ENCODE measurements at places on chromosomes 16 and 17.

DNA sequence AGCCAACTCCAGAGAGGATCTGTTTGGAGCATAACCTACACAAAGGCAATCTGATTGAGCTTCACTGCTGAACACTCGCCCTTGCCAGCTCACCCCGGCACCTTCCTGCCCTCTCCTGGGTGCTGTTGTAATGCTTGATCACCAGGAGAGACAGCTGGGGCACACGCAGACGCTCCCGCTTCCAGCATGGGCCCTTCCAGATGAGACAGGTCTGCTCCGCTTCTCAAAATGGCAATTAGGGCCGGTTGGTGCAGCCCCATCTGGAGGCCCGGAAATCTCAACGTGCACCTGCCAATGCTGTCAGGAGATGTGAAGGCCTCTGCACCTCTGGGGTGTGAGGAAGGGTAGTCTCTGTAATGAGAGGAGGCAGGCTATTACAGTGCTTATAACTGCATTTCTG, 206.1 kb downstream of the ABCC12 start:
- DNase-seq = no peak

- no peak for DNase-seq
Observed at GRCh38 chr17:76594690-76595089, 9.0 kb upstream of the ST6GALNAC2 start.

- no peak for DNase-seq
Observed at GRCh38 chr17:80092959-80093358, 8.4 kb upstream of the GAA start.

DNA sequence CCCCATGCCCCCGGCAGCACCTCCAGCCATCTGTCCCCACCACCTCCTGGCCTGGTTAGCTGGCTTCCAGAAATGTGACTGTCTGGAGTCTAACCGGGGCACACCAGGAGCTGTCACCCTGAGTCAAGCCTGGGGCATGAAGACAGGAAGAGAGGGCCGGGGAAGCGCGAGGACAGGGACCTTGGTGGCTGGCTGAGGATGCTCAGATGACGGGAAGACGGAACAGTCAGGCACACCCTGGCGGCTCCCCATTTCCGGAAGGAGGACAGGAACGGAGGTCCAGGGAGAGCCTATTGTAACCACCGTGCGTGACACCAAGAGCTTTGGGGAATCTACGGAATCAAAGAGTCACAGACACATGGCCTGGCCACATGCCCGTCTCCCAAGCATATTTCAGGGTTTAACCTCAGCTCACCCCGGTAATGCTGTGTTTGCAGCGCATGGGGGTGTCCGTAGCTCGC, 51.7 kb downstream of the SDK2 start:
- DNase-seq = no peak

GRCh38 chr17:17107891-17108431, 65.7 kb downstream of the MPRIP start:
- no peak for DNase-seq

DNA sequence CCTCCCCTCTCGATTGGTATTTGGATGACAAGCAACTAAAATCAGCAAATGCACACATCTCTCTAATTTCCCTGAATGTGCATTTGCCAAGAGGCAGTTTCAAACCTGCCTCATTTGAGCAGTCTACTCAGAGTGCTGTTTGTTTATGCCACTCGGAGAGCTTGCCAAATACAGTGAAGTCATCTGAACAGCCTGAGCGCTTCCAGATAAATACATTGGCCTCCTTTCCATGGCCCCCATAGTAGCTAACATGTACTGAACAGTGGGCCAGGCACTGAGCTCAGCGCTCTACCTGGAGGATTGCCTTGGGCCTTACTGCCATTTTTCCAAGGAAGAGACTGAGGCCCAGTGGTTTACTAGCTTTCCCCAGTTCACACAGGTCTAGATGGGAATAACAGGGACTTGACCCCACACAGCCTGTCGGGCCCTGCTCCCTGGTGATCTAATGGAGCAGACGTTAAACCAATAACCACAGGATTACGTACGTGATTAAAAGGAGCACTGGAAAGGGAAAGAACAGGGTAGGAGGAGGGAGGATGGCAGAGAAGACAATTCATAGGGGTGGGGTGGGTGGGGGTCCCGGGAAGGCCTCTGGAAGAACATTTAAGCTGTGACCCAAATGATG, 18.7 kb upstream of the ANKRD40CL start:
- DNase-seq = no peak

GRCh38 chr17:34765291-34765690, 185.9 kb downstream of the TMEM132E start:
- no peak for DNase-seq

DNA sequence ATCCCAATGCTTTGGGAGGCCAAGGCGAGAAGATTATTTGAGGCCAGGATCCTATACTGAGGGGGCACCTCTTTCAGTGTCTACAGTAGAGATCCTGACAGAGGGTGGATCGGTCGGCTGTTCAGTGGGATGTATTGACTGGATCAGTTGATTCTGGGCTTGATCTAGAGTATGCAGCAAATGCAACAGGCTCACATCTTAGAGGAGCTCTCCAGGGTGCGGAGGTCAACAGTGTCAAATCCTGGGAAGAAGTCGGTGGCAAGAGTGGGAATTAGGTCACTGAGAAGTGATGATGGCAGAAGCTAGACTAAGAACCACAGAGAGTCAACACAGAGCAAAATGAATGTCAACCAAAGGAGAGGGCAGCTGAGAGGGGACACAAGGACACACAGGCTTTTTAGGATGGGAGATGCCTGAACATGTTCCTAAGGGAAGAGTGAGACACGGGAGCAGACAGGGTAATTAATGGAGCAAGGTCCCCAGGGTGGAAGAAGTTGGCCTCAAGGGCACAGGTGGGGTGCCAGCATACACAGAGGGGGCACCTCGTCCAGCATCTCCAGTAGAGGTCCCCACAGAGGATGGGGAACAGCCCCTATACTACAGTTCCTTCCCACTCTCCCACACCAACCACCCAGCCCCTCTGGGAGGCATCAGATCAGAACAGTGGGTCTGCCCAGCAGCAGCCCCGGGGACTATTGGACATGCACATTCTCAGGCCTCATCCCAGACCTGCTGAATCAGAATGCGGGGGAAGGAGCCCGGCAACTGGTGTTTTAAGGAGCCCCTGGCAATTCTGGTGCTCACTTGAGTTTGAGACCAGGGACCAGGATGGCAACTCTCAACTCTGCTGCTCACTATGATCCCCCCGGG, 10.0 kb upstream of the CYTH1 start:
- DNase-seq = no peak

GRCh38 chr17:5527601-5528250, 41.4 kb downstream of the MIS12 start:
- DNase-seq = no peak

GRCh38 chr17:64689106-64689505, 27.0 kb upstream of the SMURF2 start:
- DNase-seq = no peak

DNA sequence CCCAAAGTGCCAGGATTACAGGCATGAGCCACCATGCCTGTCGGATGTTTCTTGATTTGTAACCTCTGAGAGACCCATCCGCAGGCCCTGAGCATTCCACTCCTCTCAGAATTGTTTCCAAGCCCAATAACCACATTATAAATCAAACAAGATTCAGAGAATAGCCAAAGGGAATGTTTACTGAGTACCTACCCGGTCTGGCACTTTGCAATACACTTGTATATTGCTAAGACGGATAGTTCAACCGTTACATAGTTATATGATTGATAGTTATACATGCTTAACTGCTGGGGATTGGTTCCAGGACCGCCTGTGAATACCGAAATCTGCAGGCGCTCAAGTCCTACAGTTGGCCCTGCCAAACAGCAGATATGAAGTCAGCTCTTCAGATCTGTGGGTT, 3.0 kb upstream of the KAT8 start:
- no peak for DNase-seq

DNA sequence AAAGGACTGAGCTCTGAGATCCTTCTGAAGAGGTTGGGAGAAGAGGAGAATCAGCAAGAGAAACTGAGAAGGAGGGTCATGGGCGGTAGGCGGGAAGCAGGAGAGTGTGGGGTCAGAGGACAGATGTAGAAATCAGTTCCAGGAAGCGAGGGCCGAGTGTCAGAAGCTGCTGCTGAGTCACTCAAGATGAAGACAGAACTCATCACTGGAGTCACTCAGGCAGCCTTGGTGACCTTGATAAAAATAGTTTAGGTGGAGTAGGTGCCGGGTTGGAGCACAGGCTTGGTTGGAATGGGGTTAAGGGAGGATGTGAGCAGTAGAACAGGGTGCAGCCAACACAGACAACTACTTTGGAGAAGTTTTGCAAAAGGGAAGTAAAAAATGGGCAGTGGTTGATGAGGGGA, 6.1 kb upstream of the ITGAM start:
- no peak for DNase-seq

GRCh38 chr16:71635632-71636031, 9.6 kb downstream of the MARVELD3 start:
- DNase-seq = no peak

GRCh38 chr16:51085271-51085670, 65.8 kb downstream of the SALL1 start:
- no peak for DNase-seq

- peak; percentile 78 for DNase-seq
Observed at GRCh38 chr16:4288148-4288921, 15.5 kb upstream of the TFAP4 start.

DNA sequence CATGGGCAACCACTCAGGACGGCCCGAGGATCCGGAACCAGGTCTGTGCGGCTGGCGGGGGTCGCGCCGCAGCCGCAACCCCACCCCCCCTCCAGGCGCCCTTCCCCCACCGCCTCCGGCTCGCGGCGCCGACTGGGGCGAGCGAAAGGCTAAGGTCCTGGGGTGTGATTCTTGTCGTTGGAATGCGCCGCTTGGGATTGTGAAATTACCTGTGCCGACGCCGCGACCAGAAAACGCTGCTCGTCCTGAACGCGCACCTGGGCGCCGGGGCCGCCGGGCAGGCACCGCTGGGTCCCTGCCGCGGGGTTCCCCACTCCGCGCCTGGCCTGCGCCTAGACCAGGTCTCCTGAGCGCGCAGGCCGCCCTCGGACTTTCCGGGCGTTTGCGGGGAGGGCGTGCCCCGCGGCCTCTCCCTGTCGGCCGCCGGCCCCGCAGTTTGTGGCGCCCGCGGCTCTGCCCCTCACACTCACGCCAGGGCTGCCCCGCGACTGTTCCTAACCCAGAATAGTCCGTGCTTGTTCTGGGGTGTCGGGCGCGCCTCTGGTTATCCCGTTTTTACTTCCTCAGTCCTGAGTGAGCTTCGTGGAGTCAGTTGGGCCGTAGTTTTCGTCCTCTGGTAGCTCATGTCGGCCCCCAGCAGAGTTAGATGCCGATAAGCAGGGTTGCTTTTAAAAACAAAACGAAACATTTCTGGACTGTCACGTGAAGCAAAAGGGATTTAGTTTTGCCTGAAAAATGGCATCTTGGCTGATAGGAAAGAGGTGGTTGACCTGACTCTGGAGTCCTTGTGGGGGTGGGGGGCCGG, 147.2 kb downstream of the SPECC1 start:
- no peak for DNase-seq

DNA sequence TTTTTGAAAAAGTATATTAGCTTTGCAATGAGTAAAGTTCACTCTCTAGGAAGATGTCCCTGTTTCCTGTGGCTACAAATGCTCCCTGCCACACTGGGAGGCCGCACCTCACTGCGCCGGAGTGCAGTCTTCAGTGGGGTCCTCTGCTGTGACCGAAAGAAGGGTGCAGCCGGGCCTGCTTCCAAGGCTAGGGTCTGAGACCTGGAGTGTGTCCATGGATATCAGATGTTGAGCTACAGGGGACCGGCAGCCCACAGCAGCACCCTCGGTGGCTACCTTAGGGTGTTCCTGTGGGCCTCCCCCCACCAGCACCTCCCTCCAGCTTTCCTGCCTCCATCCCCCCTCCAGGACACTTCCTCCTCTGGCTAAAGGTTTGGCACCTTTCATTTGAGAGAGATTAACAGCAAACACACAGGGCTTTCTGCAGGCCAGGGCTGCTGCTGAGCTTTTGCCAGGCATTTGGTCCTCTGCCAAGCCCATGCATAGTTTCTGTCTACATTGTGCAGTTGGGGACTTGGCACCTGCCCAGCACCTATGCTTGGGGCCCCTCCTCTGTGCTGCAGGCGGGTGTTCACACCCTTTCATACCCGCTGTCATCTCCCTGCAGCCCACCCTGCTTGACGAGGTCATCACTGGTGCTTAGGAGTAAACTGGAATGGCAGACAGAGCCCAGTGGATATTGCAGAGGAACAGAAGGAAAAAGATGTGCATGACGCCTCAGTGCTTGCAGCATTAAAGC, 33.8 kb upstream of the CRISPLD2 start:
- DNase-seq = no peak
